ENCODE measurements at places on chromosomes 7 and 10. TPM values are rescaled to one million over a fixed set of nuclear protein-coding genes. Genes with fewer than 3 reads are reported as not detected.

Gene PNLIPRP1
- not detected for total RNA-seq

GRCh38 chr7:95396136-95397032, at the start of gene PON3:
TSS of gene PON3 (minus strand) at chr7:95396375. CDS start at chr7:95396350, 25 bp downstream.
- no peak for DNase-seq

DNA sequence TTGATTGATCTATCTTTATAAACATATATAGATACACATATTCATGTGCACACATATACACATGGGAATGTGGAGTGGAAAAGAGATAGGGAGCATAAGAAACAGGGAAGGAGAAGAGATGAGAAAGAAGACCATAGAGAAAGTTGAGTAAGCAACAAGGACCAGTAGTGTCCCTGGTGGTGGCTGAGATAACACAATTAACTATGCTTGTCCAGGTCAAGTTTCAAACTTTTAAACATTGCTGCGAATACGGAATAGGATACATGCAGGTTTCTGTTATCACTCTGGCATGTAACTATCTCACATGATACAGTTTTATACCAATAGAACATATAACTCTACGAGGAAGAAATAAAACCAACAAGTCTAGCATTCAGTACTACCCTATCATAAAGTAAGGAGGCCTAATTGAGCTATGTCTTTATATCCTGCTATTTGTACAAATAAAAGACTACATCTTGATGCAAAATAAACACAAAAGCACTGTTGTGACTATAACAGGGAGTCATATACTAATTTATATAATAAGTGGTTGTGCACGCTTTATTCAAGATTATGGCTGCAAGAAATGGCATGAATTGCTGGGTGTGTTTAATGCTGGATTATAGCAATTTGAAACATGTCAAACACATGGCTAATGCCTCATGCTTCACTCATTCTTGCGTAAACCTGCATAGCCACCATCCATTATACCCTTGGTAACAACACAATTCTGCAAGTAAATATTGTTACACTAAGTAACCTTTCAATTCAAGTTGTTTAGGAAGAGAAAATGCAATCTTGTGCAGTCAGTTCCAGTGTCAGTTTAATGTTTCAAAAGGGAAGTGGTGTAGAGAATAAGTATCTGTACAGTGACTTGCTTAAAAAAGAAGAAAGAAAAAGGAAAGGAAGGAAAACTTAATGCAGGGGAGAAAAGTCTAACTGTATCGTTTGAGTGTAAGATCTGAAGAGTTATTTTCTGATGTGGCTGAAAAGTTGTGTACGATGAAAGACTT, 8.2 kb downstream of the FOXP2 start:
- no peak for DNase-seq

GRCh38 chr10:6588082-6588481, 8.0 kb upstream of the PRKCQ start:
- no peak for DNase-seq

- no peak for DNase-seq
Measured at GRCh38 chr10:13892001-13892491, 305.3 kb downstream of the PRPF18 start.

Gene OPN4
- not detected for total RNA-seq

- no peak for DNase-seq
Measured at GRCh38 chr10:43336641-43337318, 34.7 kb upstream of the FXYD4 start.

DNA sequence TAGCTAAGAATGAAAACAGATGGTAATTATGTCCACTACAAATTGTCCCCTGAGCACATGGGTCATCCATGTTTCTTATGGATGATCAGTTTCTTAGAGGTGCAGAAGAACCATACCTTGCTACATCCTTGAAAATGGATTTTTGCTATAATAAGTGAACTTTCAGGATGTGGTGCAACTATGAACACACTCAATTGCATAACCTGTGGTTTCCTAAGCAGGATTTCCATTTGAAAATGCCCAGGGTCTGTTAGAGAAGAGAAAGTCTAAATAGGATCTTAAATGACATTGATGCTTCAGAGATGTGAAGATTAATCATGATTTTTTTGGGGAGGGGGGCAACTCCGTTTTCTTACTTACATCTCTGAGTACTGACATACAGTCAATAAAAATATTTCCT, 39.6 kb upstream of the CACNB2 start:
- no peak for DNase-seq

GRCh38 chr7:73904219-73905137, 43.5 kb downstream of the TMEM270 start:
- DNase-seq, result no peak

Gene EZH2
- total RNA-seq, result 37.5 TPM

DNA sequence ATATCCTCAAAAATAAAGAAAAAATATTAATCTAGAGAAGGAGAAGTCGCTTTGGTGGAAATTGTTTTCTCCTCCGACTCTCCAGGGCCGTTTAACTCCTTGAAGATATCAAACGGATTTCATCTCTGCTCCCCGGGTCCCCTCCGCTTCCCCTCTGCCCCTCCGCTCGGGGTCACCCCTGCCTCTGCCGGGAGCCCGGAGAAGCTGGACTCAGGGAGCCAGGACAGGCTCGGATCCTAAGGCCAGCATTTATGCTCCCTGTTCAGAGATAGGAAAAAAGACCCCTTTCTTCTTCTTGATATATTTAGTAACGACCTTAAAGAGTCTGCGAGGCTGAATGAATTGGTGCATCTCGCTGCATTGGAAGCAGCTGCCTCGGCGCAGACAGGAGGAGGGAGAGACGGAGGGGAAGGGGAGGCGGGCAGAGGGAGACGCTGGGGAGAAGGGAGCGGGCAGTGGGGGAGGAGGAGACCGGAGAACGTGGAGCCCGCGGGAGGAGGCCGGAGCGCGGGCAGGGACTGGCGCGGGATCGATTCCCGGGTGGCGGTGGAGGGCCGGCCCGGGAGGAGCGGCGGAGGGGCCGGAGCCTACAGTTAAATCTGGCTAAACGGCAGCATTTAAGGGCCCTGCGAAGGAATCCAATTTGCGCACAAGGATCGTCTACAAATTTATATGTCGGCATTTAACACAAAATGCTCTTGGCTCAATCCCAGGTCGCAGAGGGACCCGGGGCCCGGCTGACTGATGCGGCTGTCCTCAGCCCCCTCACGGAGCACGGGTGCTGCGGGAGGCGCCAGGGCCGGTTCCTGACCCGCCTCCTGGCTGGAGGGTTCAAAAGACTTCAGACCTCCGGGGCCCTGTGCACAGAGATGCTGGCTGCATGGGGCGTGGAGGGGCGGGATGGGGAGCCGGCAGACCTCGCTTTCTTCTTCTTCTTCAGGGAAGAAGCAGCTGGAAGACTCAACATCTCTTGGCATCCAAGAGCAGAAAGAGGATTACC, 55.6 kb downstream of the CRTAC1 start:
- DNase-seq, result peak; percentile 33

Gene TEX47
- not detected for total RNA-seq

Gene ARMC3
- total RNA-seq, result not detected

GRCh38 chr10:43399320-43400310, 9.4 kb downstream of the HNRNPF start:
- DNase-seq, result no peak

GRCh38 chr7:106062006-106062405, 50.1 kb downstream of the SYPL1 start:
- DNase-seq, result no peak

- DNase-seq, result no peak
Measured at GRCh38 chr10:76631884-76632766, 1005.5 kb downstream of the KCNMA1 start.

GRCh38 chr7:35253460-35253709, 515 bp downstream of the TBX20 start:
- no peak for DNase-seq

- DNase-seq, result no peak
Measured at GRCh38 chr10:17730667-17731066, 21.3 kb upstream of the TMEM236 start.

- DNase-seq, result no peak
Measured at GRCh38 chr7:47576031-47576865, 5.7 kb downstream of the TNS3 start.

DNA sequence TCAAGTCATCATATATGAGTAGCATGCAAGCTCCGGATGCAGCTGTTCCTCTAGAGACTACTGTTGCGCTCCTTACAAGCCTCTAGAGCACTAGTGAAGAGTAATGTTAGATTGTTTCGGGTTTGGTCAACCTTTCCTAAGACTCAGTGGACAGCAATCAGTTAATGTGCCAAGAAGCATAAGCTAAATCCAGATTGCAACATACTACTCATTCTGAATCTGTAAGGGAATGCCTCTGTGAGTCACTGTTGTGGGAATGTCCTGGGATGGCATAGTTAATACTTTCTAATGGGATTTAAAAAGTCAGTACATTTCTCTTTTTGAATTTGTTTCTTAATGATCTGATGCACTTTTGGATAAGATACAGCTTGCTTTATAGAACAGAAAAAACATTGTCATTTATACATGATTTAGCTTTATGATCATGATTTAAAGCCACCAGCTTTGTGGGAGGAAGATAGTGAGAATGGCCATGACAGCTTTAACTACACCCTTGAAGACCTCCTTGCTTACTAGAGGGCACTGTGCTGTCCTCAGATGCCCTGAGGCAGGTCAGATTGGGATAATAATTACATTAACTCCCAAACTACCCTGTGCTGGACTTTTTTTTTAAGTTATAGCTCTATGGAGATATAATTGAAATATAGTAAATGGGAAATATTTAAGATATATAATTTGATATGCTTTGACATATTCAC, 138.4 kb downstream of the SDK1 start:
- no peak for DNase-seq

GRCh38 chr10:36888925-36889573, 236.3 kb upstream of the ANKRD30A start:
- DNase-seq, result peak; percentile 11

Gene GLCCI1
- 35.3 TPM for total RNA-seq

DNA sequence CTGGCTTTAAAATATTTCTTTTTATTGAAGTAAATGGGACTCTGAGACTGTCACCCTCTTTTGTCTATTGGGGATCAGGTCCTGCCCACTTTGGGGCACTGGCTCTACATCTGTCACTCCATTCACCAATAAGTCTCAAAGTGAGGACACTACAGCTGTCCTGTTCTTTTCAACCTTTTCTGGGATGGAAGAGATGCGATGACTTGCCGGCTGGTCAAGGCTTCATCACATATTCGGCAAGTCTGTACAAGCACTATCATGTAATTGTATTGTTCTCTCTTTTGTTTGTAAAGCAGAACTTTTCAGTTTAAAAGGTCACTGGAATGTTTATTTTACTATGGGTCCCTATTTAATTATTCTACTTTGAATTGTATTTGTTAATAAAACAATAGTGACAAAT, 17.7 kb upstream of the SP8 start:
- DNase-seq, result no peak

Data from G401 (cell line).